ENCODE measurements at places on chromosomes 11 and 22.

- DNase-seq = no peak
These were observed 353.4 kb downstream of the TENM4 start for GRCh38 chr11:79087238-79087960.

DNA sequence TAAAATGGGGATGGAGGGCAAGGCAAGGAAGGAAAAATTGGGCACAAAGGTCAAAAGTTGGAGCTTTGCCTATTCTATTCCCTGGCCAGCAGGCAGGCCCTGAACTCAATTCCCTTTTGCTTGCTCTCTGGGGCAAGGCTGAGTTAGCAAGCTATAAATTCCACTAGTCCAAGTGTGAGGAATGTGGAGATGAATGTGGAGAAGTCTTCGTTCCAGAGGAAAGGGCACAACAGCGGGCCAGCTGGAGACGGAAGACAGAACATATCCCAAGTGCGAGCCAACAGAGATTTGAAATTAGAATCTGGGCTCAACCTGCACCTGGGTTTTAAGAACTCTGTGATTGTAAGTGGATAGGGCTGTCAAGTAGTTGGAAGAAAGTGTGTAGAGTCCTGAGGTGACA is 29.5 kb upstream of the FZD4 start:
- DNase-seq = no peak

DNA sequence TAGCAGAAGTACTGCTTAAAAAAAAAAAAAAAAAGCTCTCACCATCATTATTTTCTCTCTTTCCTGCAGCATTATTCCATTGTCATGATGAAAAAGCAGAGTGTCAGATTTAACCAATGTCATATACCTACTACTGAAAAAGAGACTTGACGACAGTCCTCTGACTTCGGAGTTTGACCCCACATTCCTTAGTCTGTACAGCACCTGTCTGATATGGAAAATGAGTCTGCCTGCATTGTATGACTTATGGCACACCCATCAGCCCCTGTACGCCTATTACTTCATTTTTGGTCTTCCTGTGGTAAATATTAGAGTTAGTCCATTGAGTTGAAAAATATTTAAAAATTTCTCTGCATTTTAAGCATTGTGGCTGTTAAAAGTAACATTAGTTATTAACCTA is 54.5 kb upstream of the NOX4 start:
- DNase-seq = no peak

- DNase-seq = no peak
These were observed 2.3 kb upstream of the MALAT1 start for GRCh38 chr11:65496304-65497140.

- DNase-seq = no peak
These were observed 13.3 kb downstream of the MPST start for GRCh38 chr22:37032535-37033460.

GRCh38 chr22:42688241-42689211 is 32.1 kb downstream of the A4GALT start:
- DNase-seq = no peak

- no peak for DNase-seq
These were observed 38.7 kb downstream of the MYO18B start for GRCh38 chr22:25780673-25781072.

- DNase-seq = no peak
These were observed 175.5 kb upstream of the PDGFD start for GRCh38 chr11:104339380-104339831.

- no peak for DNase-seq
These were observed 5.3 kb upstream of the TNKS1BP1 start for GRCh38 chr11:57330029-57330428.

- DNase-seq = no peak
These were observed 116.8 kb upstream of the NECTIN1 start for GRCh38 chr11:119845756-119846155.

GRCh38 chr22:43749473-43749872 is 62.6 kb downstream of the EFCAB6 start:
- no peak for DNase-seq

- DNase-seq = no peak
These were observed 6.4 kb upstream of the CDPF1 start for GRCh38 chr22:46256358-46256958.

DNA sequence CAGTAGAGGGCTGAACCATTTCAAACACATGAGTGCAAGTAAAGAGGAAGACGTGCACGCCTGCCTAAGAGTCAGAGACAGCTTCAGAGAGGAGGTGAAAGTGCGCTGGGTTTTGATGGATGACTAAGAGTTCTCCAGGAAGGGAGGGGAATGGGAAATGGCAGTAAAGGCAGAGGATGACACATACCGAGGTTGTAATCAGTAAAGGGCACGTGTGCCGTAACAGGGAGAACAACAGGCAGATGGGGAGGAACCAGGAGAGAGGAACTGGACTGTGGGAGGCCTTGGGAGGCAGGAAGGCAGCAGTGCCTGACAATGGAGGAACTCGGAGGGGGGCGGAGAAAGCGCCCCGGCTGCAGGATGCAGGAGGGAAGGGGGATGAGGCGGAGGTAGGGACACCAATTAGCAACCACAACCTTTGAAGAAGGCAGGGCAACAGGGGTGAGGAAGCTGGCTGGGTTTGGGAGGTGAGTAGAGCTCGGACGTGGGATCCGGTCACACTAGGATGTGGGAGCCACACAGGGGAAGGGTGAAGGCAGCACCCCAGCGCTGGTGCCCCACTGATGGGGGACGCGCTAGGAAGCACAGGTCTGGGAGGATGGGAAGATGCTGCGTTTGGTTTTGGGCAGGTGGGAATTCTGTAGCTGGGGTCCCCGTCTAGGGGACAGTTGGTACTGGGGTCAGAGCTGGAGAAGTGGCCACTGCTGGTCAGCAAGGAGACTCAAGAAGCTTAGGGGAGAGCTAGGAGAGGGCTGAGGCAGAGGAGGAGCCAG is 67.4 kb downstream of the SCUBE1 start:
- no peak for DNase-seq

- DNase-seq = no peak
These were observed 966 bp upstream of the CASP12 start for GRCh38 chr11:104899226-104899625.

DNA sequence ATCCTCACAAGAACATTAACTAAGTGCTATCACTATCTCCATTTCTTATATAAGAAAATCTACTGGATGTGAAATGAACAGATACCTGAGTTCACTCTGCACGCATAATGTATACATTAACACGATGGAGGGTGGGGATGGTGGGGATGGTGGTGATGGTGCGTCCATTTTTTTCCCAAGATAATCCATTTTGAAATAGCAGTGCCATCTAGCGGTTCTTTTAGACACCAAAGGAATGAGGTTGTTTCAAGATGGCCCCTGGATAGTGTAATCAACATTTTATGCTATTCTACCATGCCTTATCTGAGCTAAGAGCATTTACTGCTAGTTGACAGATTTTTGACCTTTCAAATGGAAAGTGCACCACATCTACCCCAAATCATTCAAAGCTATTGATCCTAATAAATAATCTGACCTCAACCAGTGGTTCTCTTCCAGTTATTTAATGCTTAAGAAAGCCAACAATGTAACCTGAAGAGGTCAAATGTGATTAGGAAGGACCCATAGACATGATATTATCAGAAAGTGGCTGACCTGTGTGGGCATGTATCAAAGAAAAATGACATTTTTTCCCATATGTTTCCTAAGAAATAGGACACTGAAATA is 714.7 kb upstream of the TENM4 start:
- no peak for DNase-seq

DNA sequence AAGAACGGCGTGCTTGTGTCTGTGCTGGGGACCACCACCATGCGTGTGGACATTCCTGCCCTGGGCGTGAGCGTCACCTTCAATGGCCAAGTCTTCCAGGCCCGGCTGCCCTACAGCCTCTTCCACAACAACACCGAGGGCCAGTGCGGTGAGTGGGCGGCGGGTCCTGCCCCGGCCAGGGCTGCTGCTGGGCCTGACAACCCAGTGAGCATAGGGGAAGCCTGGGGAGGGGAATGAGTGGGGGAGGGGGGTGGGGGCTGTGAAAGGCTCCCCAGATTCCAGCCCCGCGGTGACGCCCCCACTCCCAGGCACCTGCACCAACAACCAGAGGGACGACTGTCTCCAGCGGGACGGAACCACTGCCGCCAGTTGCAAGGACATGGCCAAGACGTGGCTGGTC is 31.9 kb downstream of the MUC5B start:
- DNase-seq = no peak

- no peak for DNase-seq
These were observed 34.8 kb upstream of the E2F8 start for GRCh38 chr11:19275496-19275895.

DNA sequence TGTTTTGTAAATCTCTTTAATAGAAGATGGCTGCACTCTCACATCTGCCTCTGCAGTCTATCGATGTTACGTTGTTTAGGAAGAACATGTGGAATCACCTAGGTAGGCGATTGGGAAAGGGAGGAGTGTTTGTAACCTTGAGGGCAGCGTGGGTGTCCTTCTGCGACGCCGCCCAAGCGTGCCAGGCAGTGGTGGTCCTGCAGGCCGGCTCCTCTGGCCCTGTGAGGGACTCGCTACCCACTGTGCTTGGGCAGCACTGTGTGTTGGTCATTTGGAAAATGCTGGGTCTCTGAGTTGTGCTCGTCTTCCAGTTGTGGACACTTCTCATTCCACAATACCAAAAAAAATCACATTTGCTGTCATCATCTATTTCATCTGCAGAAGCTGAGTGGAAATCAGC is 29.1 kb downstream of the CTTN start:
- no peak for DNase-seq

DNA sequence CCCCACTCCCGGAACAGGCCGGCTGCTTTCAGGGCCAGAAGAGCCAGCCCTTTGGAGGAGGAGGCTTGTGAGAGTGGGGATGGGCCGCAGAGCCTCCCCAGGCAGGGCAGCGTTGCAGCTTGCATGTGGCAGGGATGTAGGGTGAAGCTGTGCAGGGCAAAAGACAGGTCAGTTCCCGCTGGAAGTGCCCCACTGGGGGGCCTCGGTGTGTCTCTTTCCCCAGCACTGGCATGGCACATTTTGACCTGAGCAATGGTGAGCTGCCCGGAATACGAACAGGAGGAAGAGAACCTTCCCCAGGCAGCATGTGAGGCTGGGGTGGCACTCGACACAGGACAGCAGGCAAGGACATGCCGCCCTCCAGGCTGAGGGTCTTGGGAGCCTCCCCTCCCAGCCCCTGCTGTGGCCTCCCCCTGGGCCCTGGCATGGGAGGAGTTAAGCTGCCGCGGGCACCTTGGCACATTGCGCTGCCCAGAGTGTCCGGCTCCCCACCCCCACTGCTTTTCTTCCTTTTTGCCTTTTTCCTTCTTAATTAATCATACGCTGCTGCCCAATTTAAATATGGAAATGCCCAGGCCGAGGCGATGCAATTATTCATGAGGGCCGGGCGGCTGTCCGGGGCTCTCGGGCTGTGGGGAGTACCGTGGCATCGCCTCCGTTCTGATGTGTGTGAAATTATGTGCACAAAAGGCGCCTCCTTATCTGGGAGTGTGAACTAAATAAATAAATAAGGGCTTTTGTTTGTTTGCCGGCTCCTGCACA is 76.0 kb upstream of the WNT7B start:
- no peak for DNase-seq

DNA sequence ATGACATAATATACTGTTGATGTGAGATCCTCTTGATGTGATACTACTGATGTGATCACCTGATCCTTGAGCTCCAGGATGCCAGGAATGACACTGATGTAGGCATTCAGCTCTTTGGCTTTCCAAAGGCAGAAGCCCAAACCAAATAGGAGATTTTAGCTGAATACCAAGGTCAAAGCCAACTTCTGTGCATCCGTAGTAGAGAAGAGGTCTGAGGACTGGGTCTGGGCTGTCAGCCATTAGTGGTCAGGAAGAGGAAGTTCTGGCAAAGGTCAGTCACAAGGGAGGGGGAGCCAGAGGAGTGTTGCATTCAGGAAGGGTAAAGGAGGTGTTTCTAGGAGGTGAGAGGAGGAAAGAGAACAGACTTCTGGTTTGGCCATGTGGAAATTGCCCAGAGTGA is 53.4 kb upstream of the PARVG start:
- DNase-seq = no peak

DNA sequence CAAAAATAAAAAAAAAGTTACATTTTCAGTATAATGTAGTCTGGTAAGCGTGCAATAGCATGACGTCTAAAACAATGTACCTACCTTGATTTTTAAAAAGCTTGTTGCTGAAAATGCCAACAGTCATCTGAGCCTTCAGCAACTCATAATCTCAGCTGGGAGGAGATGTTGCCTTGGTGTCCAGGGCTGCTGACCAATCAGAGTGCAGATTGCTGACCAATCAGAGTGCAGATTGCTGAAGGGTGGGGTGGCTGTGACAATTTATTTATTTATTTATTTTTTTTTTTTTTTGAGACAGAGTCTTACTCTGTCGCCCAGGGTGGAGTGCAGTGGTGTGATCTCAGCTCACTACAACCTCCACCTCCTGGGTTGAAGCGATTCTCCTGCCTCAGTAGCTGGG is 17.8 kb downstream of the ZBED4 start:
- DNase-seq = no peak

DNA sequence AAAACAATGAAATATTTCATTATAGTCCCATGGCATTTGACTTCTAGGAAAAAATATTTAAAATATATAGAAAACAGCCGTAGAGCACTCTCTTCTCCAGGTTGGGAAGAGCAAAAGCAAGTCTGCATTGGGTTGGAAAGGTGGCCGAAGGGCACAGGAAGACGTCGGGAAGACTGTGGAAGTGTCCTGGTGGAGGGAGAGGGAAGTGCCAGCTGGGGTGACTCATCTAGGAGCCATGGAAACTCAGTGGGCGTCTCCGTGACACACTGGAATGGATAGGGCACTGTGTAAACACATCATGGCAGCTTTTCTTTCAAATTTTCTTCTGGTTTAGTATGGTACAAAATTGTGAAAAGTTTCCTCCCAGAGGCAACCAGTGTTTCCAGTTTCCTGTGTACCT is 12.7 kb downstream of the GTPBP1 start:
- no peak for DNase-seq

DNA sequence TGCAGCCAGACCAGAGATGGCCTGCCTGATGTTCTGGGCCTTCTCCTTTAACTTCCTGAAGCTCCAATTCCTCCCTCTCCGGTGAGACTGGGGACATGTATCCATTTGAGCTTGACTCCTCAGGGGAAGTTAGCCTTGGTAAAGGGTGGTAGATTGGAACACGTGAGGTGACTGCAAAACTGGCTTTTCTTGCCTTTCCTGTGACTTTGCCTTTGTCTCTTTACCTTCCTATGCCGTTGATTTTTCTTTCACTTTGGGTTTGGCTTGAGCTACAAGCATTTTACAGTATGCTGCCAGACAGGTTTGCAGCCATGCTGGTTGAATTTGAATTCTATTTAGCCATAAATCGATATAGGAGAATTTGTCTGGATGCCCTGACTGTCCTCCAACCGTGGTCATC is 16.8 kb upstream of the GLYATL1 start:
- DNase-seq = no peak

DNA sequence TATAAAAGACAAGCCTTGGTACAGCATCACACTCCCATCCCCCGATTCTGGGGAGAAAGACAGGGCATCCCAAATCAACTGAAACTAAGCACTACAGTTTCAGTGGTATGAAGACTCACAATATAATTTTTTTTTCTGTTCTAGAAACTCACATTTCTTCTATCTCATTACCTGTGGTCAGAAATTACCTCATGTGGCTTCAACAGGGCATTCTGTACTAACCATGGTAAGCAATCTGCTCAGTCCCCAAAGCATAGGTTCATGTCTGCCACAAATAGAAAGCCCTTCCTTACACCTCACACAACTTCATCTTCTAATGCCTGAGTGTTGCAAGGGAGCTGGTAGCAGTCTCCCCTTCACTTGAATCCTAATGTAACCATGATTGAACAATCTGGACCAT is 147.4 kb upstream of the POU2AF2 start:
- DNase-seq = no peak
